Foreskin fibroblast (primary cell): ENCODE measurements at places on chromosomes 13 and 19.

- DNase-seq, result no peak
These were observed 8.0 kb downstream of the NUMBL start for GRCh38 chr19:40682431-40682964.

DNA sequence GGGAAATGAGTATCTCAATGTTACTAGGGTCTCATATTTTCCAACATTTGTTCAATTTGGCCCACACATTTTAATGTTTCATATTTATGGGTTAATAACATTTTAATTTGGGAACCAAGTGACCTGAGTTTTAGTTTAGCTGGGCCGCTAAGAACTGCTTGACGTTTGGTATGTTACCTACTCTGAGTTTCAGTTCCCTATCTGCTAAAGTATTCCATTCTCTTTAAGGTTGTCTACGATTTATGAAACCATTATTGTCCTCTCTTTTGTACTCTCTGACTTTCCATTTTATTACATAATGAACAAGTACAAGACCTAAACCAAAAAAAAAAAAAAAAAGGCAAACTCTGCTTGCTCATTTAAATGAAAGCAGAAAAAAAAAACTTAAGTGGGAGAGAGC is 89.9 kb downstream of the FGF14 start:
- no peak for DNase-seq

- no peak for DNase-seq
These were observed 157.4 kb downstream of the MZT1 start for GRCh38 chr13:72570019-72570418.

GRCh38 chr19:48660852-48661710 is 11.7 kb downstream of the NTN5 start:
- peak; percentile 65 for DNase-seq

GRCh38 chr13:44397766-44398223 is 24.2 kb downstream of the SERP2 start:
- DNase-seq, result peak; percentile 34

DNA sequence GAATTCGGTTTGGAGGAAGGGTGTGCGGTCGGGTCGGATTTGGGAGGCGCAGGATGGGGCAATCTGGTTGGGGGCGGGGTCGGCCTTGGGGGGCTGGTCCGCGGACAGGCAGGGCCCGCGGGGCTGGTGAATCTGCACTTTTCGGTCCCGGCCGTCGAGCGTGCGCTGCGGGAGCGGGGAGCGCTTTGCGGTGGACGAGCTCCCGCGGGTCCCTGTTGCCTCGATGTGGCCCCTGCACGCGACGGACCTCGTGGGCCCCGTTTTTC is 11.9 kb downstream of the PEAK3 start:
- DNase-seq, result no peak

DNA sequence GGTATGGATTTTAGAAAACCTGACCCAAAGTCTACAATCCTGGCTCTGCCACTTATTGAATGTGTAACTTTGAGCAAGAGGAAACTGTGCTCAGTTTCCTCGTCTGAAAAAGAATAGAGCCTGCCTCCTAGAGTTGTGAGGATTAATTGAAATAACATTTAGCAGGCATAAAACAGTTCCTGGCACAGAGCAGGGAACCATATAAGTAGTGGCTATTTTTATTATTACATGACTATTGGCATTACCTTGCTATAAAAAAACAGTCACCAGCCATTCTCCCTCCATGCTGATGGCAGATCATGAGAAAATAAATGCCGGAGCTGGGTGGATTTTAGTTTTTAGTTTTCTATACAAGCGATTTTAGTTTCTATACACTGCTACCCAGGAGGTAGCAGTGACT is 5.8 kb downstream of the DOCK9 start:
- no peak for DNase-seq

- DNase-seq, result no peak
These were observed 29.5 kb downstream of the TMPRSS9 start for GRCh38 chr19:2389594-2389993.

- no peak for DNase-seq
These were observed 6.5 kb downstream of the CCNA1 start for GRCh38 chr13:36438594-36439483.

DNA sequence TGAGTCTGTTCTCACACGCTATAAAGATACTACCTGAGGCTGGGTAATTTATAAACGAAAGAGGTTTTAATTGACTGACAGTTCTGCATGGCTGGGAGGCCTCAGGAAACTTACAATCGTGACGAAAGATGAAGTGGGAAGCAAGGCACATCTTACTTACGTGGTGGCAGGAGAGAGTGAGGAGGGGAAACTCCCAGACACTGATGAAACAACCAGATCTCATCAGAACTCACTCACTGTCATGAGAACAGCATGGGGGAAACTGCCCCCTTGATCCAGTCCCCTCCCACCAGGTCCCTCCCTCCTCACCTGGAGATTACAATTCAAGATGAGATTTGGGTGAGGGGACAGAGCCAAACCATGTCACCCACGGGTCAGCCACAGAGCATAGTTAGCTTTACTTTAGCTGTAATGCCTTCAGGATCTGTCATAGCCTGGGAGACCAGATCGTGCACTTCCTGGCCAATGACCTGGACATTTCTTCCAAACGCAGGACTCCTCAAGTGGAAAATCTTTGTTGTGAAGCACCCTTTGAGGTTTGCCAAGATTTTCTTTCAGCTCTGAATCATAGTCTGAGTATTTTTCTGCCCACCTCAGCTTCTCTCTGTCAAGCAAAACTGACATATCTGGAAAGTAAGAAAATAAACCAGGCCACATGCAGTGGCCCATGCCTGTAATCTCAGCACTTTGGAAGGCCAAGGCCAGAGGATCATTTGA is 25.2 kb upstream of the HIF3A start:
- DNase-seq, result peak; percentile 33

DNA sequence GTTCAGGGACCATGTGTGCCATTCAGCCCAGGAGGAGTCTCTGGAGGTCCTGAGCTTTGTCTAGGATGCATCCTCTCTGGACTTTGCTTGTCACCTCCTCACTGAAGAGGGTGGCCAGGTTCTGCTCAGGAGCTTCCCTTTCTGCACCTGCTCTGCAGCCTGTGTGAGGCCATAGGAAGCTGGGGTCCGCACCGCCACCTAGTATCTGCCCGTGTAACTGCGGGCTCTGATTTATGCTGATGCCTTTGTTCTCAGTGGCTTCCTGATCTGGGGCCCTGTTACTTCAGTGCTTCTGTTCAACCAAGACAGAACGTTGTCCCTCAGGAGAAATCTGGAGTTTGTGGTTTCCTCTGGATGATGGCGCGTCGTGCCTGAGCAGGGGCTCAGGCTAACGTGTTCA is 15.5 kb downstream of the ZNF610 start:
- no peak for DNase-seq

GRCh38 chr19:8337728-8338127 is 5.3 kb downstream of the KANK3 start:
- DNase-seq, result no peak

GRCh38 chr19:49790866-49791265 is 22.2 kb downstream of the FUZ start:
- peak; percentile 81 for DNase-seq

- peak; percentile 29 for DNase-seq
These were observed 62.9 kb upstream of the URI1 start for GRCh38 chr19:29878973-29879654.

GRCh38 chr13:50387051-50387581 is 371.9 kb downstream of the KCNRG start:
- no peak for DNase-seq

DNA sequence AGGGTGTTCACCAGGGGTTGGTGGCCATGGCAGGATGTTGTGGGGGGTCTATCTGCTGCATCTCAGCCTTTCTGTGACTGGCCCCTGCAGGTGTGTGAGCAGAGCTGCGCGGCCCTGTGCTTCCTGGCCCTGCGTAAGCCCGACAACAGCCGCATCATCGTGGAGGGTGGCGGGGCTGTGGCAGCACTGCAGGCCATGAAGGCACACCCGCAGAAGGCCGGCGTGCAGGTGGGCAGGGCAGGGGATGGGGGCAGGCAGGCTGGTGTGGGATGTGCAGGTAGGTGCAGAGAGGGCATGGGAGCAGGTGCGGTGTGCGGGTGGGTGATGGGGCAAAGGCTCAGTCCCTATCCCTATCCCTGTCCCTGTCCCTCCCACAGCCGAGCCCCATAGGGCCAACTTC is 8.1 kb upstream of the SLC25A42 start:
- DNase-seq, result no peak

DNA sequence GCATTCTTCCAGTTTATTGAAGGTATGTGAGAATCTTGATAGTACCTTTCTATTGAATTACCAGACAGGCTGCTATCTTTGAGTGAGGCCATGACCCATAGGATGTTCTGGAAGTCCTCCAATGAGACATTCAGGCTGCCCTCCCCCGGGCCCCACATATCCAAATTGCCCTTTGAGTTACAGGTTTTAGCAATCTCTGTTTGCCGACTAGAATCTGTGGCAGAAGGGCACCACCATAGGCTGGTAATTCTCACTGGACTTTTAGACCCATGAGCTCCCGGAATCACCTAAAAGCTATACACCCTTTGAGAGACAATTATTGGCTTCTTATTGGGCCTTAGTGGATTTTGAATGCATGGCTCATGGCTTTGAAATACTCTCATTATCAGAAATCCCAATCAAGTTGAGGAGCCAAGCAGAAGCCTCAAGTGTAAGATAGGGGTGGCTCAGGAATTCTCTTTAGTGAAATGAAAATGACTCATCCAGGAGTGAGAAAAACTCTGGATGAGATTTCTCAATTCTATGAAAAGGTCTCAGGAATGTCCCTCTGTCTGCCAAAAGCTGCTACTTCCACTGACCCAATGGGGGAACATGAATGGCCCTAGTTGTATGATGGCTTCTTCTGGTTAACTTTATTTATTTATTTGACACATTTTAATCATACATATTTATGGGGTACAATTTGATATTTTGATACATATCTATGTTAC is 172.1 kb upstream of the CSNK1A1L start:
- peak; percentile 27 for DNase-seq

DNA sequence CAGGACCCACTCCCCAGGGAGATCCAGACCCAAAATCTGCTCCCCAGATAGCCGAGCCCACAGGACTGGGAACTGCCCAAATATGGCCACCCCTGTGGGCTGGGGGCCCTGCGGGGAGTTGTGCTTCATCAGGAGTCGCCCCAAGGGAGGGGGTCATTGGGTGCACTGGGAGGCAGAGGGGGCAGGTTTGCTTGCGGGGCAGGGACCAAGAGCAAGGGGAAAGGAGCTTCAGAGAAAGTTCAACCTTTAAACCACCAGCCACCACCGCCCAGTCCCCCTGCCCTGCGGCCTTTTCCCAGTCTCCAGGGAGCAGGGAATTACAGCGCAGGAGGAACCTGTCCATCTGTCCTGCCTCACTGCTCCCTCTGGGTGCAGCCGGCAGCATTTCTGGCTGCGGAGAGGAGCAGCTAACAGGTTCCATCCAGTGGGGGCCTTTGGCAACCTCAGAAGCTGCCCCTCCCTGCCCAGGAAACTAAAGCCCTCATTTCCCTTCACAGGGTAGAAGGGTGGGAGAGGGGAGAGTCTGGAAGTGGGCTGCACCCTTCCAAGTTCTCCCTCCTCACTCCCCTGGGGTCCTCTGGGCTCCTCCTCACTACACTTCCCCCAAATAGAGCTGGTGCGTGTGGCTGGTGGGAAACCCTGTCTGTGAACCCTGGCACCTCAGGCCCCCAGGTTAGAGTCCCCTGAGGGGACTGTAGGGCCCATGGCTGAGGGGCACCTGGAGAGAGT is 13.8 kb upstream of the ASF1B start:
- DNase-seq, result no peak

- DNase-seq, result peak; percentile 84
These were observed 63.6 kb downstream of the RASA3 start for GRCh38 chr13:114068656-114069318.

GRCh38 chr13:90519157-90519556 is 828.3 kb upstream of the MIR17HG start:
- no peak for DNase-seq

GRCh38 chr19:14248578-14249011 is 42.6 kb upstream of the ADGRL1 start:
- peak; percentile 44 for DNase-seq

DNA sequence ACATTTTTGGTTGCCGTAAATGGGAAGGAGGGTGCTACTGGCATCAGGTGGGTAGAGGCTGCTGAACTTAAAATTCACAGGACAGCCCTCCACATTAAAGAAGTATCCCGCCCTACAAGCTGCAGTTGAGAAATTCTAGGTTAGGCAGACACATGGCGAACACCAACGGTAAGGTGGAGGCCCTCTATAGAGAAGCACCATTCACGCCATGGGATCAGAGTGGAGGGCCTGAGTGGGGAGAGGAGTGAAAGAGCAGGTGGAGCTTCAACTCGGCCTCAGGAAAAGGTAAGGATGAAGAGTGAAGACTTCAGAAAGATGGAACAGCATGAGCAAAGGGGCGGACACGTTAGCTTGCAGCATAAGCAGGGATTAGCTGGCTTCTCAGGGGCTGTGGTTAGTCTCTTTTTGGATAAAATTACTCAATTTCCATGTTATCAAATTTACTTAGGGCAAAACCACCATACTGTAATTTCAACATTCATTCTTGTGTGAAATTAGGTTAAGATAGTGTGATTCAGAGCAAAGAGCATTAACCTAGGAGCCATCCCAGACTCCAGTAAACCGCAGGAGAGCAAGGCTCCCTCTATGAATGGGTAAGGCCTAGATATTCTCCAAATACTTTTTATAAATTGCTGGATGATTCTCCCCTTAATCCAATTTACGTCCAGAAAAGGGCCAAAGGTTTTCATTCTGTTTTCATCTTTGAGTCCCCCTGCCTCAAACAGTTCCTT is 1.2 kb downstream of the EEF1AKMT1 start:
- DNase-seq, result peak; percentile 8

DNA sequence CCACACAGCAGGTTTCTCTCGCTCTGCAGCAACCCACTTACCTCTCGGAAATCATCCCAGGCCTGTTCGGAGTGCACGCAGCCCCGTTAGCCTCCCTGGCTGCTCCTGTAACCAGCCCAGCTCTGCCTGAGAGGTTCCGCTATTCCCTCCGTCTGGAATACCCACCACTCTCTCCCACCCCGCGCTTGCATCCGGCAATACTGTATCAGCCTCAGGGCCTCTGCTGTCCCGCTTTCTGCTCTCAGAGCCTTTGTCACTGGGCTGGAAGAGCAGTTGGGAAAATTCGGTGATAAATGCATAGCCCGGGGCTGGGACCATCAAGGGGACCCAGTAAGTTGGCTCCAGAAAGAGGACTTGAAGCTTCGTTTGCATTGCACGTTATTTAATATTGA is 759 bp upstream of the TLE6 start:
- DNase-seq, result no peak

- no peak for DNase-seq
These were observed 7.7 kb downstream of the EPS15L1 start for GRCh38 chr19:16463991-16464575.

GRCh38 chr19:1252821-1253513 is 4.6 kb downstream of the MIDN start:
- peak; percentile 98 for DNase-seq

DNA sequence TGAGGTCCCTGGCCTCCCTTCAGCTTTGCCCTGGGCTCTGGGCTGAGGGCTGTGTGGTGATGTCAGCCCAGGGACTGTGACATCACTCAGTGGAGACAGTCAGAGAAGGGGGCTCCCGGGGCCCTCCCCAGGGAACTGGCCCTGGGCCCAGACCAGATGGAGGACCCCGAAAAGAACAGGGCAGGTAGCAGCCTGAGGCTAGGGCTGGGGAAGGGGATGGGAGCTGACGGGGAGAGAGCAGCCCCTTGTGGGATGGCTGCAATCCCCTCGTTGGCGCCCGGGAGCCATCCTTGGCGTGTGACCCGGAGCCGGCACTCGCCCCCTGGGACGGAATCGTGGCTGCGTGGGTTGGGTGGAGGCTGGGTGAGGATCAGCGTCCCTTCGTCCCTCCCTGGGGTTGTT is 13.6 kb downstream of the CSNK1G2 start:
- DNase-seq, result no peak

- DNase-seq, result no peak
These were observed 149.0 kb upstream of the ZNF536 start for GRCh38 chr19:30222992-30223865.
